Tibial nerve (tissue), 4 donors: ENCODE measurements at places on chromosomes 6 and 20. TPM values are rescaled to one million over a fixed set of nuclear protein-coding genes. Genes with fewer than 3 reads are reported as not detected.

ACAT2 gene
- total RNA-seq: 8.1 TPM

DCDC2 gene
- not detected for total RNA-seq

MYBL2 gene
- total RNA-seq: not detected

- no peak for DNase-seq
These were observed 30.6 kb downstream of the ZNF311 start for GRCh38 chr6:28974505-28974904.

GRCh38 chr6:135314543-135314942 lies 133.4 kb downstream of the MYB start:
- DNase-seq: no peak

DNA sequence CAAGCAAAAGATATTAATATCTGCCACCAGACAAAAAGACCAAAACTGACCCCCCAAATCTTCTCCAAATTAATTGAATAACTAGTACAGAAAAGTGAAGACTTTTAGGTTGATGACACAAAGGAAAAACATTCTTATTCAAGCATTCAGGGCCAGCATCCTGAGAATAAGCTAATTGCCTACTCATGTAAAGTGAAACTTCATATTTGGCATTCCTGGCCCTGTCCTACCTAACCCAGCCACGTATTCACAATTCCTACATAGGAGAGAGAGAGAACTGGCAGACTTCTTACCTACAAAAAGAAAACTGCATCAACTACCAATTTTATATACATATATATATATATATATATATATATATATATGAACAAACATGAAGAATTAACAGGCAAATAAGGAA lies 4.9 kb upstream of the ASCC3 start:
- no peak for DNase-seq

DNA sequence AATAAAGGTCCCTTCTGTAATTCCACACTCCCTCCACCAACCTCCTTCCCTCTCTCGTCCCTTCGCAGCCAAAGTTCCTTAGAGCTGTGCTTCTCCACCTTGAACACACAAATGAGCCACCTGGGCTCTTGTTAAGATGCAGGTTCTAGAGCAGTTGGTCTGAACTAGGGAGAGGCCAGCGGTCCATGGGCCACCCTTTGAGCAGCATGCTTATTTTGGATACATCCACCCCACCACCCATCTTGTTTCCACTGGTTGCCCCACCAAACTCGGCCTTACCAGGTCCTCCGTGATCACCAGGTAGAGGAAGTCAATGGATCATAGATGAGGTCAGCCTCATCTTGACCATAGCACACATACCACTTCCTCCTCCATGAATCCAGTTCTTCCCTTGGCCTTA lies 7.3 kb upstream of the BPIFA2 start:
- no peak for DNase-seq

- DNase-seq: no peak
These were observed 201.7 kb upstream of the FOXQ1 start for GRCh38 chr6:1110164-1110563.

- no peak for DNase-seq
These were observed 139.4 kb downstream of the BMP2 start for GRCh38 chr20:6906871-6907270.

GRCh38 chr20:49892260-49892659 lies 23.1 kb downstream of the SPATA2 start:
- no peak for DNase-seq

DNA sequence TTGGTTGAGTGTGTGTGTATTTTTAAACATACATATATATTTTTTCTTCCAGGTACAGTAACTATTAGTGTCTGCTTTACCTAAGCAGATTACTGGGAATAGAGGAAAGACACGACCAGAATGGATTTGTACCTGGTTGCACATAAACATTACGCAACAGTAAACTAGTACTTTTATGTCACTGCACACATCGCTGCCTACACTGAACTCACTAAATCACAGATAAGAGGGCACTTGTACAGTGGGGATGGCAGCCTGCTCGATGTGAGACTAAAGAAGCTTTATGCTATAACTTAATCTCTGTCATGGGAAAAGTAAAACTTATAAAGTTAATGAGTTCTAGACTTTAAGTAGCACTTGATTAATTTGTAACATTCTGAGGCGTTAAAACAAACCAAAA lies 89.5 kb upstream of the SIM1 start:
- no peak for DNase-seq

DNA sequence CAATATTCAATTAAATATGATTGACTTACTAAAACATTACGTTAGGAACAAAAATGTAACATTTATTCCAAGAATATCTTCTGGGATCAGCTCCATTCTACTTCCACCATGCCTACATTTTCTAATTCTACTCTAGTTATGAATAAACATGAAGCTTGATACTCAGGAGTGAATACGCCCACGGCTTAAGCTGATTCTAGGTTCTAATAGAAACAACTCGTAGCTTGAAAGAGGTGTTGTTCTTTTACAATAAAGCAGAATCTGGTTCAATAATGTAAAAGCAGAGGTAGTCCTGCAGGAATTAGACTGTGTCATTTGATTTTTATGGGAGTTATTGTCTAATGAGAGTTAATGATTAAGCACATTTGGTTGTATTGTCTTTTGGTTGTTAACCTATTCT lies 107.3 kb upstream of the OLIG3 start:
- no peak for DNase-seq

- DNase-seq: no peak
These were observed 15.4 kb upstream of the FAM110A start for GRCh38 chr20:818001-818664.

- no peak for DNase-seq
These were observed 212.7 kb downstream of the TMEM242 start for GRCh38 chr6:157110607-157111006.

DNA sequence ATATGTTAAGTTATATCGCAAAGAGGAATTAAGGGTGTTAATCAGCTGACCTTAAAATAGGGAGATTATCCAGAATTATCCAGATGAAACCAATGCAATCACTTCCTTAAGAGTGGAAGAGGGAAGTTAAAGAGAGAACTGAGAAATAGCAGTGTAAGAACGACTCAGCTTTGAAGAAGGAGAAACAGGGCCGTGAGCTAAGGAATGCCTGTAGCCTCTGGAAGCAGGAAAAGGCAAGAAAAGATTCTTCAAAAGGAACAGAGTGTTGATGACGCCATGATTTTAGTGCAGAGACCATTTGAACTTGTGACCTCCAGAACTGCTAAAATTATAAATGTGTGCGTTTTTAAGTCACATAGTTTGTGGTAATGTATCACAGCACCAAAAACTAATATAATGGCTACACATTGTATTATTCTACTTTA lies 32.7 kb downstream of the ILRUN start:
- DNase-seq: no peak

GRCh38 chr6:108251252-108251651 lies 9.6 kb downstream of the SNX3 start:
- DNase-seq: no peak

- no peak for DNase-seq
These were observed 6.5 kb upstream of the BCAS4 start for GRCh38 chr20:50788045-50788991.

DNA sequence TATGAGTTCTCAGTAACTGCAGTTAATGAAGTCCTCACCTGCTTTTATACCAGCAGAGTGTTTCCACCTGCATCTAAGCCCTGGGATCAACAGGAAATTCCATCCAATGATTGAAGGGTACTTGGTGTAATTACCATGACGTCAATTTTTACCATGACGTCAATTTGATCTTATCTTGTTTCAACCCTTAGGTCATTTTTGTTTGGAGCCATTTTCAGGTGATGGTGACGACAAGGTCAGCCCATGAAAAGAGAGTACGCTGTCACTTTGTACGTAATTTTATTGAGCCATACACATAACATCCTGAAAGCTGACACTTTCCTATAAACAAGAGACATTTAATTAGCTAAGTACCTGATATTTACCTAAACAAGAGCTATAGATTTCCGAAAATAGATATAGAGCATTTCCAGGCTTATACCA lies at the start of gene CGA:
Gene CGA (minus strand): TSS at position 20 of the 423 bp plus-strand sequence. CDS start 6,906 bp downstream, outside the sequence.
- DNase-seq: no peak

GRCh38 chr6:169810066-169810989 lies 58.9 kb downstream of the ERMARD start:
- DNase-seq: no peak

DNA sequence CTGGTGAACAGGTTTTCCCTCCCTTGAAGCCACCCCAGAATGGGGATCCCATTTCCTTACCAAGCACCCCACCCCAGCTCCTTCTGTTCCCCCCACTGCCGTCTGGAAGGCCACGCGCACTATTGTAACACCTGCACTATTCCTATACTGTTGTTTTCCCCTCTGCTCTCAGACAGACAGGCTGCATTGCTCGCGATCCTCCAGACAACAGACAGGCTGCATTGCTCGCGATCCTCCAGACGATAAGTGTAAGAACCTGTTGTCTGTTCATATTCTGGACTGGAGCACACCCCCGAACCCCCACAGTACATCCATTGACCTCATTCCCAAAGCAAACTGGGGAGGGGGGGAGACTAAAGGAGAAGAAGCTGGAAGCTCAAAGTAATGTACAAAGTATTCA lies 72.7 kb downstream of the LY86 start:
- DNase-seq: no peak

DNA sequence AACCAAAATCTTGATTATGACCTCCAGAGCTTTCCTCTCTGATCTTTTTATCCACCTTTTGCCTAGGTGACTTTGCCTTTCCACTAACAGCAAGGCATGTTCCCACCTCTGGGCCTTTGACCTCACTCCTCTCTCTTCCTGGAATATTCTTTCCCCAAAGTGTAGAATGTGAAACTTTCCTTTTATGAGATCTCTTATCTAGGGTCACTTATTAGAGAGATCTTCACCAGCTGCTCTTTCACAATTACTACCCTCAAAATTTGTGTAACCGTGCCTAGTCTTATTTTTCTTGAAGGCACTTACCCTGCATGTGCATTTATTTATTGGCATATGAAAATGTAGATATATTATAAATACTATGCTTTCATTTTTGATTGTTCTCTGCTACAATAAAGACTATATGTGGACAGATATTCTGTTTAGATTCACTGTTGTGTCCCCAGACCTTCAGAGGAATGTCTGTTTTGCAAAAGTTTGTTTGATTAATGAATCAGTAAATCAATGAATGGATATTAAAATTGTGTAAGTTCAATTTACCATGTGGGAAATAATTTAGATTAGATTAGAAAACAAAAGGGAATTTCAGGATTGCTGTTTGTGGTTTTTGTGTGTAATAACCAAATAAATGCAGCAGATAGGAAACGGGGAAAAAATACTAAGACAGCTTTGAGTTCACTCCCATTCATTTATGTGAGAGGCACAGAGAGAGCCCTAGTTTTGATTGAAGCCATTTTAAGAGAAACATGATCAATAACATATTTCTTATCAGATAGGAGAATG lies 207.0 kb downstream of the ADGB start:
- no peak for DNase-seq
